ENCODE measurements at places on chromosomes 11 and 22.

GRCh38 chr22:20117633-20118299, 740 bp upstream of the TRMT2A start:
- DNase-seq, result no peak

DNA sequence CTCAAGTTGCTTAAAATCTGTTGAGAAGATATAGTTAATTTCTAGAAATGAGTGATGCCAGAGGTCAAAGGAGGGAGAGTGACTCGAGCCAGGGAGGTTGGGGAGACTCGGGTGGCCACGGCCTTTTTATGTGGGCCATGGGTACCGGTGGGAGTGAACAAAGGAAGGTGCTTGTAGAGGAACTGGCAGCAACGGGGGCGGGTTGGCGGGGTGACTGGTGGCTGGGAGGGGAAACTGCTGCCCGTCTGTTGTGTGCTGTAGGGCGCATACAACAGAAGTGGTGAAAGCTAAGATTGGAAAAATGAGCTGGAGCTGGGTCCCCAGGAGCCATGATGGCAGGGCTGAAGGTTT, 5.4 kb downstream of the DAGLA start:
- no peak for DNase-seq

DNA sequence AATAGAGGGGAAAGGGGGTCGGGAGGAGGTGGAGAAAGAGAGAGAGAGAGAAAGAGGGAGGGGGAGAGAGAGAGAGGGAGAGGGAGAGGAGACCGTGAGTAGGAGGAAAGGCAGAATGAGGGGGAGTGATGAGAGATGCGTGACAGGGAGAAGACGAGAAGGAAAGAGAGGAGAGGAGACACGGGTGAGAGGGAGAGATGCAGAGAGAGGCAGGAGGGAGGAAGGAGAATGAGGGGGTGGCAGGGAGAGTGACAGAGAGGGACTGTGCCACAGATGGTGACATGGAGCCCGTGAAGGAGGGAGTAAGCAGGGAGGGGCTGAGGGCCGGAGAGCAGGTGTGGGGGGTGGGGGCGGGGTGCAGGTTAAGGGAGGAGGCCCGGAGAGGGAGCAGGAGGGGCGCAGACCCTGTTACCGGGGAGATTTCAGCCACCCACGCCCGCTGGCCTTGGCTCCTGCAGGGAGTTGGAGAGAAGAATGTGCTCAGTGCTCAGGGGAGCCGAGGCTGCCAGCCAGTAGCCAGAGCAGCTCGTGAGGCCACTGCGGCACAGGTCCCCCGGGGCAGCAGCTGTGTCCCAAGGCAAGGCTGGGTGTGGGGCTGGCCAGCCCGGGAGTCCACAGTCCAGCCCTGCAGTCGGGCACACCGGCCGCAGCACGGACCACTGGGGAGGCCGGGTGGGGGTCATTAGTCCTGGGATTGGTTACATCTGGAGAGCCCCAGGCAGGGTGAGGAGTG, at the start of gene SSTR3:
Gene SSTR3 (minus strand): TSS at position 304 of the 733 bp plus-strand sequence. CDS start 4,674 bp downstream, outside the sequence.
- DNase-seq, result peak; percentile 23

GRCh38 chr11:269146-269890, 8.9 kb upstream of the NLRP6 start:
- no peak for DNase-seq

GRCh38 chr11:64341851-64342791, 2.1 kb downstream of the CCDC88B start:
- peak; percentile 53 for DNase-seq
